GM23248 (cell line): ENCODE measurements at places on chromosomes 5 and 9. TPM values are rescaled to one million over a fixed set of nuclear protein-coding genes. Genes with fewer than 3 reads are reported as not detected.

Gene SPAG8
- 0.76 and 0.97 TPM in 2 replicates for total RNA-seq

Gene DDX4
- total RNA-seq = not detected in 2 replicates

Gene PFN3
- not detected in 2 replicates for total RNA-seq

Gene SPIN1
- 95.3 and 95.6 TPM in 2 replicates for total RNA-seq

GRCh38 chr9:114169029-114169951 is 14.0 kb downstream of the COL27A1 start:
- no peak for DNase-seq

- DNase-seq = no peak
Measured at GRCh38 chr9:84592918-84593317, 76.6 kb upstream of the NTRK2 start.

- peak; percentile 42 for DNase-seq
Measured at GRCh38 chr5:128572051-128572929, 34.2 kb upstream of the FBN2 start.

- DNase-seq = peak; percentile 47
Measured at GRCh38 chr5:78886341-78887230, 98.5 kb downstream of the ARSB start.

GRCh38 chr5:175654807-175655206 is 3.1 kb upstream of the HRH2 start:
- no peak for DNase-seq

DNA sequence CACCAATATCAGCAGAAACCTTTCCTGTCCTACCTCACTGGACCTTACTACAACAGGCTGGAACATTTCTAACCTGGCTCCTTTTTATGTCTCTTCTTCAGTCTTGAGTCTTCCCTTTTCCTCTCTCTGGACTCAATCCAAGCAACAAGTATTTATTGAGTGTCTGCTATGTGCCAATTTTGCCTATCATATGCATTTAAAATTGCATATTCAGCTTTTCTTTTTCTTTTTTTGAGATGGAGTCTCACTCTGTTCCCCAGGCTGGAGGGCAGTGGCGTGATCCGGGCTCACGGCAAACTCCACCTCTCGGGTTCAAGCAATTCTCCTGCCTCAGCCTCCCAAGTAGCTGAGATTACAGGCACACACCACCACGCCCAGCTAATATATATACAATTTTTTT is 65.8 kb downstream of the MEIKIN start:
- no peak for DNase-seq
